Amniotic stem cell (primary cell): ENCODE measurements at places on chromosomes 2 and 18.

DNA sequence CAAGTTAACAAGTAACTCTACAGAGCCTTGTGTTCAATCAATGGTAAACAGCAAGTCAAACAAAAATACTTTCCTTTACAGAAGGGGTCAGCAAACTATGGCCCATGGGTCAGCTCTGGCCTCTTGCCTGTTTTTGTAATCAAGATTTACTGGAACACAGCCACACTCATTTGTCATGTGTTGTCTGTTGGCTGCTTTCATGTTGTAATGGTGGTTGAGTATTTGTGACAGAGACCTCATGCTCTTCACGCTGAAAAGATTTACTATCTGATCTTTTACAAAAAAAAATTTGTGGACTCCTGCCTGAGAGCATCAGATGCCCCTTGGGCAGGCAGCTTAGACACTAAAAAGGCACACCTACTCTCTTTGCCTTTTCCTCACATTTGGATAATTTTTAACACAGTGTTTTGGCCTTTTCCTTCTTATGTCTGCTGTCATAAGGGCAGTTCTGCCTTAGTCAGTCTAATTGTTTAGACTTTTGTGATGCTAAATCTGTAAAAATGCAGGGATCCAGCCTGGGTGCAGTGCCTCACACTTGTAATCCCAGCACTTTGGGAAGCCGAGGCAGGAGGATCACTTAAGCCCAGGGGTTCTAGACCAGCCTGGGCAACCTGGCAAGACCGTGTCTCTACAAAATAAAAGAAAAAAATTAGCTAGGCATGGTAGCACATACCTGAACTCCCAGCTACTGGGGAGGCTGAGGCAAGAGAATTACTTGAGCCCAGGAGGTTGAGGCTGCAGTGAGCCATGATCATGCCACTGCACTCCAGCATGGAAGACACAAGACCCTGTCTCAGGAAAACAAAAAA lies 18.3 kb downstream of the IL1B start:
- no peak for DNase-seq

DNA sequence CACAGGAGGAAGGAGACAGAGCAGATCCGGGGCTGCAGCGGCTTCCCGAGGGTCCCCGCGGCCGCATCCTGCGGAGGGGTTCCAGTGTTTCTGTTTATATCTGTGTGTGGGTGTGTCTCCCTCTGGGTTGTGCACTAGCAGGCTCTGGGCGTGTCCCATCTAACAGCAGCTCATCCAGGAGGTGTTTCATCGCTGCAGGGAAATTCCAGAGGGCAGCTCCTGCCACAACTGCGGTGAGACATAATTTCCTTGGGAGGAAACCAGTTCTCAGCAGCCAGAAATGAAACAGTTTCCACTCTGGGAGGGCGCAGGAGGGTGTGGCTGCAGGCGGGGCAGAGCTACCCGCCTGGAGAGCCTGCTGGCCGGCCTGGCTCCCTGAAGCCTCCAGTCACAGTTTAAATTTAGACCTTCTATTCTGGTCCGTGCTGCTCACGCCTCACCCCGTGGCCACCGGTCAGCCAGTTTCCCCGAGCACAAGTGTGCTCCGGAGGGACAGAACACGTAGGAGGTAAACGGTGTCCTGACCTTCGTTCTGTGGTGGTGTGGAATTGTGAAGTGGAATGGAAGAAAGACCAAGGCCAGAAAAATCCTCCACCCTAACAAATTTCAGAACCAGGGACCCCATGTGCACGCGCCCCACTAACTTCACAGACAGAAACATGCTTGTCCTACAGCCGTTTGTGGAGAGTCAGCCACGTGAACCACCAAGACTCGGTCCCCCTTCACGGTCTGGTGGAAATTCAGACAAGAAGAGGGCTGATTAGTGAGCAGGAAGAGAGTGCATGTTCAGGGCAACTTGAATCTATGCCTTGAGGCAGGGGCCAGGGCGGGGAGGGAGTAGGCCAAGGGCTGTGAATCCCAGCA lies 50.2 kb downstream of the TEX44 start:
- DNase-seq: peak; percentile 97

DNA sequence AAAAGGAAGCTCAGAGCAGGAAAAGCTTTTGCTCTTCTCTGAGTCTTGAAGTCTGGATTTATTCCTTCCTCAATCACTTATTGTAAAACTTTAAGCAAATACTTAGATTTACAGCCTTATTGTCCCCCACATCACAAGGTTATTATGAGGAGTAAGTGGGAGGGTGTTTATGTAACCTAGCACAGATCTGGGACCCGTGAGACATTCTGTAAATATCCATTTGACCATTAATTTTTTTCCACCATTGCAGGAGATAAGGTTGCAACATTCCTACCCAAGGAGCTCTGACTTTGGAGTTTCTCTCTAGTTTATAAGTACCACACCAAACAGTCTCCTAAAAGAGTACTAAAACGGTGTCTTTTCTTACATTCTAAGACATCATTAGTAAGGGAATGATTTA lies 52.1 kb upstream of the CTIF start:
- no peak for DNase-seq

GRCh38 chr2:74835831-74836674 lies 2.1 kb downstream of the HK2 start:
- no peak for DNase-seq

DNA sequence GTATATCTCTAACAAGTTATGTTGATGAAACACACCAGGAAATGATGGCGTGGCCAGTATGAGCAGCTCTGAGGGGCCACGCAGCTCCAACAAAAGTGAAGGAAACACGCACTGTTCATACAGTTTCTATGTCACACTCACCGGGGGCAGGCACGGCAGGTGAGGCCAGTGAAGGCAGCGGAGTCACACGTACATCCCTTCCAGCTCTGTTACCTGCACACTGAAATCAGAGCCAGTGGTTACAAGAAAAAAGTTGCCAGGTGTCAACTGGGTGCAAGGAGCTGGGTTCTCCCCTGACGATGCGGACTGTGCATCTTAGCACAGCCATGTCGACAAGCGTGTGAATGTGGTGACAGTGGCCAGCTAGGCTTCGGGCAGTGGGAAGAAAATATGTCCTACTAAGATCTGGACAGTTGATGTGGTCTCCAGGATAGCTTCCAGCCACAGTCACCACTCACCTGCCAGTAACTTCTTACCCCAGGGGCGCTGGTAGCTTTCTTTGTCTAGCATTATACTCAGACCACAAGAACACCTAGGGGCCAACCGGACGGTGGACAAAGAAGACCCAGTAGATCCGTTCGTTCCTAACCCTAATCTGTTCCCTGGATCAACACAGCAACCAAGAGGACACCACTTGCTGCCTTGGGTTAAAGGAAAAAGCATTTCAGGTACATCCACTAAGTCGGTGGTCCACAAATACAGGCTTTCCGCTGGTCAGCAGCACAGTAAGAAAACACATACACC lies 10.1 kb downstream of the HJURP start:
- no peak for DNase-seq

DNA sequence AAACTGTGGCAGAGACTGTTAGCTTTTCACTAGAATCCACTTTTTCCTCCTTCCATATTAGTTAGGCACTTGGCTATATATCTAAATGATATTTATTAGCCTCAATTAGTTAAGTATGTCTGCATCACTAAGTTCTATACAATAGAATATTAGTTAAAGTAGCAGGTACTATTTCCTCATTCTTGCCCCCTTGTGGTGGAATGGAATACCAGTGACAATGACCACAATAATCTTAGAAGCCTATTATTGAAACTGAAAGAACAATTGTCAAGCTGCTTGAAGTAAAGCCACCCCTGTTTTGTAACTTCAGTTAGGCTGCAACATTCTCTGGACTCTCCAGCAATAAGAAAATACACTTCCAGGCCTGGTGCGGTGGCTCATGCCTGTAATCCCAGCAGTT lies 476.3 kb upstream of the VWC2L start:
- no peak for DNase-seq

DNA sequence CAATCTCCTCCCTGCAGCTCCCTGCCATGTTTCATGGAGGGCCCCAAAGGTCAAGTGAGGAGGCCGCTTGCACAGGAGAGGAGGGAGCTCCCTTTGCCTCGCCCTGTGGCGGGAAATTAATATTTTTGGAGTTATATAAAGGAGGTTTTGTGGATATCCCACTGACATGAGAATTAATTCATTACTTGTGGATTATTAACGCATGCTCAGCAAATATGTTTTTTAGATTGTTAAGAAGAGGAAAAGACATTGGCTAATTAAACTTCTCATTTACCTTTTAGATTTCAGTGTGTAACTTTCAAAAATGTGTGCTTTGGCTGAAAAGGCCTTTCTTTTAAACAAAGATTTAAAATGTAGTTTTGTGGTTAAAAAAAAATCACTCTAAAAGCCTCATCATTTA lies 474.0 kb downstream of the SOCS6 start:
- DNase-seq: no peak

GRCh38 chr2:13768274-13768673 lies 864.2 kb upstream of the LRATD1 start:
- no peak for DNase-seq

DNA sequence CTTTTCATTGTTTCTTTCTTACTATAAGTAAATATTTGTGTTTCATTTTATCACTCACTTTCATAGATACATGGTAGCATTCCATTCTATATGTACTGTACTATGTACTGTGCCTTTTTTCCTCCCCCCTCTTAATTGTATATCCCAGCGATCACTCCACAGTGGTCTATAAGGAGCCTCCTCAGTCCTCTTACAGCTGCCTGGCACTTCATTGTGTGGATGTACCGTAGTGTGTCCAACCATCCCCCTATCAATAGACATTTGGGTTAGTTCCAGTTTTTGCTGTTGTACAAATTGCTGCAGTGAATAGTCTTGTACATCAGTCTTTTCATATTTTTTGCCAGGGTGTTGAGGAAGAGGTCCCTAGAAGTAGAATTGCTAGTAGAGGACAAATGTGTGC lies 21.4 kb upstream of the DRC1 start:
- DNase-seq: no peak

DNA sequence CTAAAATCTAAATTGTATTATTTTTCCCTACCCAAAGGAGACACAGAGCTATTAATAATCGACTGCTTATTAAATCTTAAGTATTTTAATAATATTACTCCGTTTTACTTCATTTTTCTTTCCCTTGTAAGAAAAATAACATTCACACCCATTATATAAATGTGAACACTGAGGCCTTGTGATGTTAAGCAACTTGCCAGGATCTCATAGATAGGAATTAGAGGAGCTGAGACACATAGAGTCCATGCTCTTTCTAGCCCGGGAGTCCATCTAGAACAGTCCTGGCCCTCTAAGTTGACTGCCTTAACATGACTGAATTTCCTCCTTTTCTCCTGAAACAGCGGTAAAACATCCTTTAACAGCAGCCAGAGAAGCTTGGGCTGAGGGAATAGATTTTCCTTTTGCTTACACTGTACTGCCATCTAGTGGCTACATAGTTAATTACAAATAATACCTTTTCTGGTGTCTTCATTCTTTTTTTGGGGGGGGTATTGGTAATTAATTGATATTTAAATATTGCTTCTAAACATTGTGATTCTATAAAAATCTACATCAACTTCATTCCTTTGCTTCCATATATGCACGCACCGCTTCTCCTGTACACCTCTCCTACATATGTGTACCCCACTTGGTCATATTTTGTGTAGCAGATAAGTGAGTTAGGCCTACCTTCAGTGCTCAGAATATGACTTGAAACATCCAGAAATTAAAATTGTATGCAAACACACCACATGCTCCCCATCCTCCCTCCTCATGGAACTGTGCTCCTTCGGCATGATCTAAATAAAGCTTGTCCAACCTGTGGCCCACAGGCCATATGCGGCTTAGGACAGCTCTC lies 125.8 kb upstream of the HNMT start:
- no peak for DNase-seq

DNA sequence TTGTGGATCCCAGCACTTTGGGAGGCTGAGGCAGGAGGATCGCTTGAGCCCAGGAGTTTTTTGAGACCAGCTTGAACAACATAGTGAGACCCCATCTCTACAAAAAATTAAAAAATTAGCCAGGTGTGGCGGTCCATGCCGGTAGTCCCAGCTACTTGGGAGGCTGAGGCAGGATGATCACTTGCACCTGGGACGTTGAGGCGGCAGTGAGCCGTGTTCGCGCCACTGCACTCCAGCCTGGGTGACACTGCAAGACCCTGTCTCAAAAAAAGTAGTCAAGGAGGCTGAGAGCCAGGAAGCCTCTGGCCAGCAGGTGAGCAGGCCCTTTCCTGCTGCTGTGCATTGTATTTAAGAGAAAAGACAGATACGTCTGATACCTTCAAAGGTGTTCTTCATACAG lies 11.1 kb upstream of the PROC start:
- DNase-seq: no peak

DNA sequence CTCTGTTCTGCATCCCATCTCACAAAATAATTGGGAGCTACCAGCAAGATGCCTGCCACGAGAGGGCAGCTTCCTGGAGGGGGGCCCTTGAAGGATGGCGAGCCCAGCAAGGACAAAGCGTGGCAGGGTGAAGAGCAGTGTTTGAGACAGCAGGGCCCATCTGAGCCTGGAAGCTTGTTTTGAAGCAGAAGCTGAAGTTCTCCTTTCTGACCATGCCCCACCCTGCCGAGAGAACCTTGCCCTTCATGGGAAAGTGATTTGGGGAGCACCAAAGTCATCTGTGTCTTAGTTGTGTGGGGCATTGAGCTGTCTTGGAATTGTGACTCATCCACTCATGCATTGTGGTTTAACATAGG lies 216.3 kb downstream of the BCL11A start:
- no peak for DNase-seq

DNA sequence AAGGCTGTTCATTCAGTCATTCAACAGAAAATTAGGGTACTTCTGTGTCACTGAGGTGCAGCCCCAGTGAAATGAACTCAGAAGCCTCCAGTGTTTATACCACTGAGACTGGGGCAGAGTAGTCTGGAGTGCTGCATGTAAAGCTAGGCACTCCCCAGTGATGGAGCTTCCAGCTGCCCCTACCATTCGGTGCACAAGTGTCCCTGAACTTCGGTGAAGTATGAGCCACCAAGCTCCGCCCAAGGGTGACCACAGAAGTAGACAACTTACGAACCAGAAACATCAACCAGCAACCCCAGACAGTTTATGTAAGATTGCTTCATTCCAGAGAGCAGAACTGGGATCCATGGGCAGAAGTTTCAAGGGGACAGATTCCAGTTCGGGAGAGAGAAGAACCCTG lies 70.6 kb upstream of the FOSL2 start:
- DNase-seq: no peak

GRCh38 chr2:100136310-100136709 lies 6.1 kb downstream of the AFF3 start:
- no peak for DNase-seq

GRCh38 chr2:219475697-219476651 lies 22.7 kb upstream of the GMPPA start:
- no peak for DNase-seq

- DNase-seq: no peak
These were observed 36.1 kb downstream of the MARCO start for GRCh38 chr2:118978064-118978463.

GRCh38 chr18:9642799-9643462 lies 28.6 kb upstream of the PPP4R1 start:
- no peak for DNase-seq

- no peak for DNase-seq
These were observed 55.6 kb downstream of the MRPL35 start for GRCh38 chr2:86254576-86255538.

DNA sequence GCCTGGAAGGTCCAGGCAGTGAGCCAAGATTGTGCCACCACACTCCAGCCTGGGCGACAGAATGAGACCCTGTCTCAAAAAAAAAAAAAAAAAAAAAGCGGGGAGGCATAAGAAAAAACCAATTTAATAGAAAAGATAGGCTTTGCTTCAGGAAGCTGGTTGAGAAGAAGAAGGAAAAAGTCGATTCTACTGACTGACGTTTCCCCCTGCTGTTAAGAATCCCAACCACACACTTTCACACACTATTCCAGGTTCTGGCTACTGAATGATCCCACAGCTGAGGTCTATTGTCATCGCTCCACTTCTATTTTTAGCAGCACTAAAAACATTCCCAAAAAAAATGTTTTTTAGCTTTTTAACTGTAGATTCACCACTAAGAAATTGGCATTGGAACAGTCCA lies 6.7 kb upstream of the CHCHD5 start:
- no peak for DNase-seq
